AG04450 (cell line): ENCODE measurements at places on chromosomes 2 and 18.

- no peak for DNase-seq
These were observed 103.0 kb downstream of the MAPK4 start for GRCh38 chr18:50662775-50663383.

DNA sequence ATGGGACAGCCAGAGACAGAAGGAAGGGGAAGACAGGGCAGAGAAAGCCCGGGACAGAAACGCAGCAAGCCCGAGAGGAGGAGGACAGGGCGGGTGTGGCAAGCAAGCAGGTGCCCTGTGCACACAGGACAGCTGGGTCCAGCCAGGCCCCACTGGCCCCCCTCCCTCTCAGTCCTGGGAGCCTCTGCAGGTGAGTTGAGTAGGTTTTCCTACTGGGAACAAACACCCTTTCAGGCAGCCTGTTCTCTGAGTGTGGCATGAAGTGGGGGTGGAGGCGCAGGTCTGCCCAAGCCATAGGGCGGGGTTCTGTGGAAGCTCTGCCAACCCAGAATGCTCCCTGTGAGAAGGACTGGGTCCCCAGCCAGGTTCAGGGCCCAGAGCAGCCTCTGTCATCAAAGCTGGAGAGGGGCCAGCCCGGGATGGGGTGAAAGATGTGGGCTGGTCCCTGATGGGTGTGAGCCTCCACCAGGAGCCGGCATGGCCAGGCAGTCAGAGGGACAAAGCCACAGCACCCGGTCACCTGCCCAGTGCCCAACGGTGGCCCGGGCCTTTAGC lies 129.4 kb downstream of the TFCP2L1 start:
- DNase-seq, result no peak

DNA sequence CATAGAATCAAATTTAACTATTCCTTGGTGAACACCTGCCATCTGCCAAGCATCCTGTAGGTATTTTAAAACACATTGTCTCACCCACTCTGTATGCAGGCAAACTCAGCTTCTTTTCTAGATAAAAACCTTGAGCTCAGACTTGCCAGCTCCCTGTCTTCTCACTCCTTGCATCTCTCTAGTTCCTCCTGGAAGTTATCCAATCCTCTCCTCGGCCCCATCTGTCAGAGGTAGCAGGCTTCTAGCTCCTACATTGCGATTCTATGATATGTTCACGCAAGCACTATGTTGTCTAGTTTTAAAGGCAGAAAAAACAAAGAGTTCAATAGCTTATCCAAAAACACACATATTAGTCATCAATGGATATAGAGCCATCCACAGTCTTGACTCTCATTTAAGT lies 67.0 kb upstream of the APCDD1 start:
- DNase-seq, result no peak

GRCh38 chr2:180715044-180715443 lies 265.4 kb upstream of the UBE2E3 start:
- no peak for DNase-seq

DNA sequence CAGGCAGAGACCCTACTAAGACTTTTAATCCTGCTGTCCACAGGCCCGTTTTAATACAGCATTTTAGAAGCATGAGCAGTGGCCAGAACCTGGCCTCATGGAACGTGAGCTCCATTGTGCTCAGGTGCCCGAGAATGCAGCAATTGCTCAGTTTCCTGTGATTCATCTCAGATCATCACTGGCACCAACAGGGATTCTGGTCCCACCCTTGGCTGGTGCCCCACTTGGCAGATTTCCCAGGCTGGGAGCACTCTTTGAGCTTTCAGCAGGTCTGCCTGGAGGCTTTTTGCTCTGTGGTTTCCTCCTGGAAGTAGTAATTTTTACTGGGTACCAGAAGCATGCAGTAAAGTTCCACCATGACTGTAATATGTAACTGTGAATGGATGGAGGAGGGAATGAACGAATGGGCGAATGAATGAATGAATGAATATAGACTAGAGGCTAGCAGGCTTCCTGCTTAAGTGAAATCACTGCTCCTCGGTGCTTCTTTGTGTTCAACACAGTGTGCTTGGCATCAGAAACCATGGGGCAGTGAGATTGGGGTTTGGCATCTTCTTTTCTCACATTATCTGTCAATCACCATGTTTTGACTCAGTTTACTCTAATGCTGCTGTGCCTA lies 312.9 kb downstream of the PRKCE start:
- DNase-seq, result peak; percentile 55

DNA sequence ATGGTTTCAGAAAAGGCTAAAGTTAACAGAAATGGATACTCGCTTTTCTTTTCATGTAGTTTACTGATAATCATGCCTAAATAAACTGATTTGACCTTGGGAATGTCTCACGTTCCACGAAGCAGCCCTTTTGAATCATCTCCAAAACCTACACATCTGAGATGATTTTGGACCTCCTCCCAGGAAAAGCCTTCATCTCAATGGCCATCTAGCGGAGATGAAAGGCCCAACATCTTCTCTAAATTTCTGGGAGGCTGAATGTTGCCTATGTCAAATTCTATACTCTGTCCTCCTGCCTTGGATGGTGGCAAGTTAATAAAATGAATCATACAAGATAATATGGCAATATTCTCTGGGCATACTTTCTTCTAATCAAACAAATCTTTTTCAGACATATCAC lies 448.5 kb downstream of the ZEB2 start:
- peak; percentile 50 for DNase-seq

- no peak for DNase-seq
These were observed 104.7 kb downstream of the ZFP36L2 start for GRCh38 chr2:43121580-43122314.

DNA sequence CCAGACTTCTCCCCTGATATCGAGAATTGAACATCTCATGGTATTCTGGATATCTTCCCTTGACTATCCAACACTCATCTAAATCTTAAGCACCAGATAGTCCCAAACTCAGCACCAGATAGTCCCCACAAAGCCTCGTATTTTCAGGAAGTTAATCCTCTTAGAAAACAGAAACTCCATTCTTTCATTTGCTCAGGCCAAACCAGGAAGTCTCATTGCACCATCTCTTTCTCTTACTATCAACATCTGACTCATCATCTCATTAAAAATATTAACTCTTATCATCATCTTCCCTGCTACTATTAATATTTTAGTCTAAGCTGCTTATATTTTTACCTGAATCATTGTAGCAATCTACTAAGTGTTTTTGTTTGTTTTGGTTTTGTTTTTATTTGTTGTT lies 286.4 kb downstream of the GALNT13 start:
- no peak for DNase-seq

GRCh38 chr2:10912076-10912731 lies 470 bp downstream of the KCNF1 start:
- no peak for DNase-seq

- DNase-seq, result no peak
These were observed 138.5 kb downstream of the RIT2 start for GRCh38 chr18:42976869-42977590.

DNA sequence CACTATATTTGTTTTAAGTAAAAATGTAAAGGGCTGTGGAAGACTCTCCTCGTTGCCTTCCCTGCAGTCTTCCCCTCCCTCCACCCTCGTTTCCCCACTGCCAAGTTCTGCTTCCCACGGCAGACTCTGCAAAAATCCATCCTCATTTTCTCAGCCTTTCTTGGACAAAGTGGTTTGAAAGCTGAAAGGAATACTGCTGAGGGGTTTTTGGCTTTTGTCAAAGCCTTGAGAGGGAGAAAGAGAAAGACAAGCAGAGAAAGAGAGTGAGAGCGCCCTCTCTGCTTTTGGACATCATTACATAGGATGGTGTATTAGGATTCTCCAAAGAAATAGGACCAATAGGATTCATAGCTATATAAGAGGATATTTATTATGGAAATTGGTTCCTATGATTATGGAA lies 455.9 kb upstream of the SOX11 start:
- no peak for DNase-seq

DNA sequence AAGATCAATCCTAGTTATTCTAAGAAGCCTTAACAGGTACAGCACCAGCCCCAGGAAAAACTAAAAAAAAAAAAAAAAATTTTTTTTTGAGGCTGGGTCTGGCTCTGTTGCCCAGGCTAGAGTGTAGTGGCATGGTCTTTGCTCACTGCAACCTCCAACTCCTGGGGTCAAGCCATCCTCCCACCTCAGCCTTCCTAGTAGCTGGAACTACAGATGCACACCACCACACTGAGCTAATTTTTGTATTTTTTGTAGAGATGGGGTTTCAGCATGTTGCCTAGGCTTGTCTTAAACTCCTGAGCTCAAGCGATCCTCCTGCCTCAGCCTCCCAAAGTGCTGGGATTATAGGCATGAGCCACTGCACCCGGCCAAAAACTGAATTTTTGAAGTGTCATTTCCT lies 10.3 kb upstream of the ALPK2 start:
- no peak for DNase-seq

- DNase-seq, result no peak
These were observed 21.6 kb downstream of the ASAP2 start for GRCh38 chr2:9228088-9228751.

DNA sequence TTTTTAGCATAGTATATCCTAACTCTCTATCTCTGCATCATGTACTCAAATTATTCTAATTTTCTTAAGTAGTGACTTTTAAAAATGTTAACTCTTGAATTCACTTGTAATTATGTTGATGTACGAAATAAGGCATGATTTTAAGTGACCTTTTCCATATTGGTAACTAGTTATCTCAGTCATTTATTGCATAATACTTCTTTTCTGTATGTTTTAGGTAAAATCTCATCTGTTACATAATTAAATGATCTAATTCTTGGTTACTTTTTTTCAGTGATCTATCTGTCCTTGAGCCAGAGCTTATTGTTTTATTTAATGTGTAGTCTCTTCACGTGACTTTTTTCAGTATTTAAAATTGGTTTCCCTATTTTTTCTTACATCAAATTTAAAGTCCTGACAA lies 4.8 kb upstream of the UBE2E3 start:
- no peak for DNase-seq

- DNase-seq, result no peak
These were observed 279.1 kb upstream of the LYPD1 start for GRCh38 chr2:132949108-132949507.

- no peak for DNase-seq
These were observed 323.1 kb downstream of the RBM43 start for GRCh38 chr2:150938527-150938926.

DNA sequence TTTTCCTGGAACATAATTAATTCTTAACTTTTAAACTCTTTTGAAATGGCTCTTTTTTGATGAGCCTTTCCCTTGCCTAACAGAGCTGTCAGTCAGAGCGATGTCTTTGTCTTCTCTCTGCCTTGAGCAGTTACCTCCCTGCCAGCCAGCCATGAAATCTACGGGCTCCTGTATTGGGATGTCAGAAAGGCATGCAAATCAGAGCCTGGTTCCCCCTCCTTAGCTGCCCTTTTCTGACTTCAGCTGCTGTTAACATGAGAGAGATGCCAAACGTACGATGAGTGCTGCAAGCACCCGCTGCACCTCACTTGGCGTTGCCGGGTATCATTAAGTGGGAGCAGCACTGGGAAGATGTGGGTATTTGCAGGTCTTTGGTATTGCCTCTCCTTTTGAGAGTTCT lies 131.4 kb upstream of the BOD1L2 start:
- no peak for DNase-seq

GRCh38 chr2:31387850-31388249 lies 26.7 kb downstream of the XDH start:
- no peak for DNase-seq

DNA sequence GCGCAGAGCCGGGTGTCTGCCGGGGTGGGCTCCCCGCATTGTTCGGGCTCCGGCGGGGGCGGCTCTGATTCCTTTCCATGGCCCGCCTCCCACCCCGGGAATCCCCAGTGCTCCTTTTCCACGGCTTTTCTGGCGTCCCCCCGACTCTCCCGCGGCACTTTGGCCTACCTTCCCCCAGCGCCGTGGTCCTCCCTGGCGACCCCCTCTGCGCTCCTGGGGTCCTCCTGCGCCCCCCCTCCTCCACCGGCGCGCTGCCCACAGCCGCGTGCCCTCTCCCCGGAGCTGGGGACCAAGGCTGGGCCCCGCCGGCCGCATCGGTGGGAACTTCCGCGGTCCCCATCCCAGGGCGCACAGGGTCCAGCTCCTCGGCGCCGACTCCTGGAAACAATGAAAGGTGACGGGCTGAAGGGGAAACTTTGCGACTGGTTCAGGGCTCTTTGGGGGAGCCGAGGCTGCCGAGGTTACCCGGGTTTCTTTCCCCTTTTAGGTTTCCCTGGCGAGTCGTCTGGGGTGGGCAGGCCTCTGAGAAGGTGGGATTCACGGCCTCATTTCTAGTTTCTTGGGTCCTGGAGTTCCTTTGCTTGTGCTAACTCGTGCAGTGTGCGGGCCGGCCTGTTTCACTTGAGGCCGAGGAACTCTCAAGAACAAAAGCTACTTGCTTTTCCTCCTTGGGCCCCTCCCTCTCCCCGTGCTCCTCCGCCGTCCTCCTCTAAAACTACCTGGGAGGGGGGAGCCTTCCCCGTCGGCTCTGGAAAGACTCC lies 2.2 kb downstream of the TGIF1 start:
- no peak for DNase-seq

- DNase-seq, result no peak
These were observed 165.2 kb upstream of the EPC2 start for GRCh38 chr2:148479398-148479797.

DNA sequence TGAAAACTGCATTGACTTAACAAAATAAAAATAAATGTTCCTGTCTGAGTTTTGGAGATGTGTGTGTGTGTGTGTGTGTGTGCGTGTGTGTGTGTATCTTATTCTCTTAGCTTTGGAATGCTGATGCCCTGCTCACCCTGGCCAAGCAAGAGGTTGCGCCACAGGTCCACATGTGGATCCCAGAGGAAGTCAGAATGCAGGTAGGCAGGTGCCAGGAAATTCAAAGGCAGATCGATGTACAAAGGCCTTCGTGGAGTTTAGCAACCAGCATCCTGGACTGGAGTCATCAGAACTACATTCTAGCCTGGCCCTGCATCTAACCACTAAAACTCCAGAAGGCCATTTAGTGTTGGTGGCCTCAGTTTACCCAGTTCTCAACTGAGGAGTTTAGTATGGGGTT lies 12.4 kb downstream of the G6PC2 start:
- DNase-seq, result no peak

GRCh38 chr18:44386401-44386800 lies 294.3 kb upstream of the SETBP1 start:
- no peak for DNase-seq

DNA sequence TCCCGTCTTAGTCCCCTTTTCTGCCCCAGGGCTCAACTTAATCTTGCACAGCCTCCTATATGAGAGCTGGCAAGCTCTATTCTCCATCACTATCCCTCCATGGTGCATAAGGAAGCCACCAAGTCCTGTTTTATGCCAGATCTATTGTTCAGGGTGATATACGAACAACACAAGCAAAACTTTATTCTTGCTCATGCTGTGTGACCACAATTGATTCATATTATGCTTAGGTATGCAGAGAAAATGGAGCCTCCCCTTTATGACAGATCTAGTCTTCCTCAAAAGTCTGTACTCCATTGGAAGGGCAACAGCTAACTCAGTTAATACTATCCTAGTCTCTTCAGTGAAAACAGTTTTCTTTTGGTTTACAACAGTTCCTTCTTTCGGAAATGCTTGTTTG lies 94.0 kb upstream of the STON1 start:
- no peak for DNase-seq

GRCh38 chr18:63326011-63326410 lies 6.4 kb upstream of the BCL2 start:
- DNase-seq, result no peak
